ENCODE measurements at places on chromosomes 2 and 18. TPM values are rescaled to one million over a fixed set of nuclear protein-coding genes. Genes with fewer than 3 reads are reported as not detected.

GRCh38 chr2:236237468-236238190 is 26.6 kb downstream of the ASB18 start:
- no peak for DNase-seq

DNA sequence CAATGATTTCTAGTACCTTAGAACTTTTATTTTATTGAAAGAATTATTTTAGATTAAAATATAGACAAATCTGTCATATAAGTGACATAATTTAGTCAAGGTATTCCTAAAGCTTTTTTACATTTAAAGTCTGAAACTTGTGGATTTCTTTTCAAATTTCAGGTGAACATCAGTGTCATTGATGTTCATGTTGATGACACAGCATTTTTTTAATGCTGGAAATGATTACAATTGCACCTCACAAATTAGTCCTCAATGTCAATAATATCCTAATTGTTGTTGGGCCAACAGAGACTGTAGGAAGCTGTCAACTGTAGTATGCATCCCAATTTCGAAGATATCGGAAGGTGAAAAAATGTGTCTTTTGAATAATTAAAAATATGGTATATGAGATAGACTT is 214.4 kb upstream of the ARL4C start:
- no peak for DNase-seq

- no peak for DNase-seq
These were observed 227.5 kb upstream of the FOSL2 start for GRCh38 chr2:28165087-28165635.

DNA sequence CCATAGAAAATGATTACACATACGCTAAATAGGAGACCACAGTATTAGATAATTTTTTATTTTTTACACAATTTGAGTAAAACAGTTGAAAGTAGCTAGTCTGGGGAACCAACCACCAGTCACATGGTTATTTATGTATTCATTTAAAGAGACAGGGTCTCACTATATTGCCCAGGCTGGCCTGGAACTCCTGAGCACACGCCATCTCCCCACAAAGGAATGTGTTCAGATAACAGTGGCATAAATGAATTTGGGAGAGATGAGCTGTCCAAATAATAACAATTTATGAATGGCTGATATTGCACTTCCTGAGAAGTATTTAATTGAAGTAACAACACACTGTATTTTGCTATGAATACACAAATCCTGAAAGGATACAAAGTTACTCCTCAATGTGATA is 39.7 kb downstream of the KIDINS220 start:
- no peak for DNase-seq

DNA sequence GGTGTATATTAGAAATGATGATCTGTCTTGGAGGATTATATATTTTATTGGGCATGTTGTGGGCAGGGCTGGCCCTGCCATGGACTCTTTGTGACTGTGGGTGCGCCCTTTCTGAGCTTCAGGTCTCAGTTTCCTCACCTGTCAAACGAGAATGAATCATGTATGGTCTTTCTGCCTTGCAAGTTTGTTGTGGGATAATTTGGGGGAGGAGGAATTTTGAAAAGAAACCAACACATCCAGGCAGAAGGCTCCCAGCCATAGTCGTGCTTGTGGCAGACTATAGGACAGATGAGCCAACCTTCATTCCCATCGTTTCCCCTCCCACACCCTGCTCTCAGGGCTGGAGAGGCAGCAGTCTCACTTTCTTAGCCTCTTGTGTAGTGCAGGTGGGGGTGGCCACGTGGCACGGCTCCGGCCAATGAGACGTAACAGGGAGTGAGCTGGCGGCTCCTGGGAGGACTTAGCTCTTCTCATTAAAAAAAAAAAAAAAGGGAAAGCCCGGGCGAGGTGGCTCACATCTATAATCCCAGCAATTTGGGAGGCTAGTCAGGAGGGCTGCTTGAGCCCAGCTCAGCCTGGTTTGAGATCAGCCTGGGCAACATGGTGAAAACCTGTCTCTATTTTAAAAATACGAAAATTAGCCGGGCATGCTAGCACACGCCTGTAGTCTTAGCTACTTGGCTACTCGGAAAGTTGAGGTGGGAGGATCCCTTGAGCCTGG is 63.1 kb downstream of the RHOB start:
- DNase-seq, result peak; percentile 82

SERPINB12 gene
- total RNA-seq, result not detected

- DNase-seq, result no peak
These were observed 102.2 kb downstream of the INSIG2 start for GRCh38 chr2:118190474-118190873.
